ENCODE measurements at places on chromosomes 3 and 15. TPM values are rescaled to one million over a fixed set of nuclear protein-coding genes. Genes with fewer than 3 reads are reported as not detected.

Gene CPEB1
- 4.5 TPM for total RNA-seq

Gene MON1A
- total RNA-seq = 18.3 TPM

Gene TNFAIP8L3
- total RNA-seq = 0.37 TPM

Gene AP3B2
- total RNA-seq = not detected

Gene CADPS
- total RNA-seq = not detected

Gene ITIH4
- total RNA-seq = 0.80 TPM

Gene MUC13
- total RNA-seq = 0.06 TPM

Gene HHATL
- not detected for total RNA-seq

Gene KLHL40
- total RNA-seq = not detected

Gene FBXL2
- total RNA-seq = 10.3 TPM

Gene TEX55
- total RNA-seq = not detected

Gene TRPC1
- 11.0 TPM for total RNA-seq

Gene TJP1
- total RNA-seq = 72.8 TPM

Gene PLIN1
- total RNA-seq = not detected

Gene CPNE9
- total RNA-seq = not detected

Gene PIF1
- total RNA-seq = 9.6 TPM

Gene ESYT3
- not detected for total RNA-seq

Gene DNAJA4
- total RNA-seq = 0.25 TPM

Gene UTS2B
- 0.74 TPM for total RNA-seq

Gene ARGFX
- total RNA-seq = not detected

Gene HIGD2B
- not detected for total RNA-seq

Gene SLC2A2
- total RNA-seq = not detected

Gene CCR2
- total RNA-seq = not detected

Gene CD200R1
- not detected for total RNA-seq

Gene RASGRF1
- 0.16 TPM for total RNA-seq

Gene BLM
- 4.7 TPM for total RNA-seq

Gene ABHD14A
- 10.9 TPM for total RNA-seq

Gene TMEM266
- total RNA-seq = 0.10 TPM

Gene PRR20G
- not detected for total RNA-seq

Gene SFMBT1
- 3.6 TPM for total RNA-seq

Gene BUB1B
- total RNA-seq = 38.1 TPM

Gene STXBP5L
- total RNA-seq = not detected

Gene HES1
- total RNA-seq = 7.1 TPM

Gene LRRIQ4
- not detected for total RNA-seq

Gene GOLGA8M
- 0.48 TPM for total RNA-seq

Gene GABRA5
- total RNA-seq = 6.9 TPM

Data from HFFc6 (cell line).